A172 (cell line): ENCODE measurements at places on chromosomes 7 and 10. TPM values are rescaled to one million over a fixed set of nuclear protein-coding genes. Genes with fewer than 3 reads are reported as not detected.

- no peak for DNase-seq
Measured at GRCh38 chr10:116694243-116694926, 48.0 kb downstream of the HSPA12A start.

TMEM243 gene
- total RNA-seq, result 22.8 and 26.0 TPM in 2 replicates

DNA sequence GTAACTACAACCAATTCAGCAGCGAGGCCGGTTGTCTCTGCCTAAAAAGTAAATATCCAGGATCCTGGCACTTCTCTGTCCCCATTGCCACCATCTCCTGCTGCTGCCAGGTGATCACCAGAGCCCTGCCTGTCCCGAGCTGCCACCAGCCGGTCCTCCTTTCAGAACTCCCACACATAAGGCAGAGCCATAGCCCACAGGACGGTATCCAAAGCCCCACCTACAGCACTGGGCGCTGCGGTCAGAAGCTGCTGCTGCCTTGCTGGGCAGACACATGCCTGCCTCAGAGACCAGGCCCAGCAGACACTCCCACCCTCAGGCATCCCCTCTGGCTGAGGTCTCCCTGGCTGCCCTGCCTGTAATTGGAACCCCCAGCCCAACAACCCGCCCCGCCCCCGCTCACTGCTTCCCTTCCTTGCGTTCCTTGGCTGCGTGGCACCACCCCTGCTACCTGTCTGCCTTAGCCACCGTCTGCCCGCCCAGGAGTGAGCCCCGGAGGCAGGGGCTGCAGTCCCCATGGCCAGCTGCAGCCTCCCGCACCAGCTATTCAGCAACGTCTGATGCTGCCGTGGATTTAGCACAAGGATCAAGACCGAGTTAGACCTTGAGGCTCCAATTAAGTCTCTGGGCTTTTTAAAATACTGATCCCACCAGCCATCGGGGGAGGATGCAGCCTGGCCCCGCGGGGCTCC is 100.7 kb downstream of the CYTH3 start:
- no peak for DNase-seq

- DNase-seq, result no peak
Measured at GRCh38 chr10:102646610-102647442, 2.5 kb downstream of the TRIM8 start.

DNA sequence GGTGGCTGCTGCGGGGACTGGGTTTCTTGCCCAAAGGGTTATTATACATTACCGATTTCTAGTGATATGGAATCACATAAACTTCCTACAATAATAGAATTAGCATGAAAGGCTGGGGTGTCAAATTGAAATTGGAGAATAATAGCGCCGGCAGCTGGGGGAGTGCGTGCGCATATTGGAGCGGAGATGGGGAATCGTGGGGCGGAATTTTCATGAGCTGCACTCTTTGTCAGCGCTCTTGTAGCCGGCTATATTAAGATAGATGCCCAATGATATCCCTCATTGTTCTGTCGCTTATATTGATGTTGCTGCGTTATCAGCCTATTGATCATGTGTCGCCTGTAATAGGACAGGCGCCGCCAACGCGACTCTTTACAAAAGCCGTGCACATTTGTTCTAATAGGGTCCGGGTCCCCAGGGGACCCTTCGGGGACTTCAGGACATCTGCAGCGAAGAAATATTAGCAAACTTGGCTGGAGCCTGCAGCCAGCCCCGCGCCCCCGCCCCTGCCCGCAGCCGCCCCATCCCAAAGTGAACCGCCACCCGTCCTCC is 5.1 kb downstream of the UNCX start:
- no peak for DNase-seq

RBP3 gene
- total RNA-seq, result not detected in 2 replicates

DNA sequence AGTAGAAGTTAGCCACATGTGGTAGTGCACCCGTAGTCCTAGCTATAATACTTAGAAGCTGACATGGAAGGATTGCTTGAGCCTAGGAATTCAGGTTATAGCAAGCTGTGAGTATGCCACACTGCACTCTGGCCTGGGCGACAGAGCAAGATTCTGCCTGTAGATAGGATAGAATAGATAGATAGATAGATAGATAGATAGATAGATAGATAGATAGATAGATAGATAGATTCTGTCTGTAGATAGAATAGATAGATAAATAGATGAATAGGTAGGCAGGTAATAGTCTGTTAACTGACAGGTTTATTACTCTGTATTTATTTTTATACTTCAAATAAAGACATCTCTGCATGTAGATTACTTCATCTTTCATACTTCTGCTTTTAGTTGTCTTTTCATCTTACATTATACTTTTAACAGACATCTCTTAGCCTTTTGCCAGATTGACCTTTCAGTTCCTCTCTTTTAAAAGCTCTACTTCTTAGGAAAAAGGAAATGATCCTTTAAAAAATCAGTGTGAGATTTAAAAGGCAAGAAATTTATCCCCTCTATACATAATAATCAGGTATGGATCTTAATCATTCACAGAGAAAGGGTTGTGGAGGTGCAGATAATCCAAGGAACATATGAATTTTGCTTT is 31.8 kb downstream of the CCAR1 start:
- no peak for DNase-seq

MSMB gene
- not detected in 2 replicates for total RNA-seq

- no peak for DNase-seq
Measured at GRCh38 chr7:127895814-127896280, 135.4 kb downstream of the LRRC4 start.

- DNase-seq, result no peak
Measured at GRCh38 chr7:33534833-33535232, 370.5 kb upstream of the BMPER start.
